ENCODE measurements at places on chromosomes 12 and 14. TPM values are rescaled to one million over a fixed set of nuclear protein-coding genes. Genes with fewer than 3 reads are reported as not detected.

The RFX4 gene
- not detected for total RNA-seq

The BDKRB2 gene
- total RNA-seq, result 6.5 TPM

GRCh38 chr14:24160499-24160849, 591 bp upstream of the IRF9 start:
- no peak for DNase-seq

- DNase-seq, result no peak
Measured at GRCh38 chr12:82176026-82176425, 182.2 kb downstream of the CCDC59 start.

GRCh38 chr12:120581998-120582397, 796 bp upstream of the POP5 start:
- DNase-seq, result no peak

GRCh38 chr14:100880271-100881101, 23.0 kb downstream of the RTL1 start:
- DNase-seq, result no peak
